ENCODE measurements at places on chromosomes 5 and 9.

GRCh38 chr5:147989239-147989638 lies 74.5 kb upstream of the SPINK5 start:
- DNase-seq: no peak

- DNase-seq: no peak
Observed at GRCh38 chr5:100799166-100799565, 103.9 kb downstream of the ST8SIA4 start.

- DNase-seq: no peak
Observed at GRCh38 chr5:167233507-167234220, 1057.8 kb upstream of the WWC1 start.

DNA sequence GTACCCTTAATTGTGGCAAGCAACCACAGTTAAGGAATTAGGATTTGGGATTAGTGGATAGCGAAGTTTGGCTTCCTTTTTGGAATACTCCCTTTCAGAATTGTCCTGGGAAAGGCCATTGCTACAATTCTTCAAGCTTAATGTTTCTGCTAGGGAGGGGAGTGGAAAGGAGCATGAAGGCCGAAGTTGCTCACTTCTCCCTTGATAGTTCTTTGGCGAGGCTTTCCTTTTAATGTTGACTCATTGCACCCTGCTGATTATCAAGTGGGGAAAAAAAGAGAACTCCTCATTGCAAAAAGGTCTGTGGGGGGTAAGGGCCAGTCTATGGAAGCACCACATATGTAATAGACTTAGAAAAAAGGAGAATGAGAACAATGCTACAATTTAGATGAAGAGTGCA lies 30.7 kb downstream of the GRIN3A start:
- DNase-seq: no peak

DNA sequence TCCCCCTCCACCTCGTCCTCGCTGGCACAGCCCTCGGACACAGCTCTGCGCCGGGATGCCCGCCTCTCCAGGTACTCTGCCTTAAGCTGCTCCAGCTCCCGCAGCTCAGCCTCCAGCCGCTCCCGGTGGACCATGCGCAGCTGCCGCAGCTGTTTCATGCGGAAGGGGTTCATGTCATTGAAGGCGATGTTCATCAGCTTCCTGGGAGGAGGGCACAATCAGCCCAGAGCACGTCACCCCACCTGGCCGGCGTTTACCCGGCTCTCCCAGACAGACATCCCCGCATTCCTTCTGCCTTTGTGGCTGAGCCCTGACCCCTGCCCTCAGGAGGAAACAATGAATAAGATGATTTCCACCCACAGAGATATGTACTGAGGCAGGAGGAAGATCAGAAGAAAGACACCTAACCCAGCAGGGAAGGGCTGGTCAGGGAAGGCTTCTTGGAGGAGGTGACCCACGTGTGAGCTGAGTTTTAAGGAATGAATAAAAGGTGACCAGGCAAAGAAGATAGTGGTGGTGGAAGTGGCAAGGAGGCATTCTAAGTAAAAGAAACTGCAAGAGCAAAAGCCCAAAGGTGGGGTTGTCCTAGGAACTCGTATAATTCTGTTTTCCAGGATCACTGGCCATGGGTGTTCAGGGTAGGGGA lies 7.1 kb upstream of the CORO2A start:
- DNase-seq: no peak

- DNase-seq: no peak
Observed at GRCh38 chr5:34656001-34656699, at the start of gene RAI14. Gene RAI14, plus strand, starts transcription at chr5:34656328. Its CDS starts 30,592 bp downstream, at chr5:34686920.

DNA sequence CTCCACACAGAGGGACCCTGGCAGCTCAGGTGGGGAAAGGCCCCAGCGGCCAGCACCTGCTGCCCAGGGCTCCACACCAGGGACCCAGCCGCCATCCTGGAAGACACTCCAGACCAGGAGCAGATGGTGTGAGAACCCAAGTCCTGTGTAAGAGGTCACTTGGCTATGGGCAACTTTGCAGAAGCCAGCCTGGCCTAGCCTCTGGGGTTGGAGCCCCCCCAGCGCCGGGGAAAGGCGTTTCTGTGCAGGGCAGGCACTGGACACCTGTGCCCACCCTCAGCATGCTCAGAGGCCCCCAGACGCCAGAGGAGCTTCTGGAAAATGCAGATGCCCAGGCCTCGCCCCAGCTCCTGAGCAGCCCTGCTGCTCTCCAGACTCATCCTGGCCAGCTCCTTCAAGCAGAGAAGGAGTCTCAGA lies 34.0 kb downstream of the RASGEF1C start:
- DNase-seq: no peak

DNA sequence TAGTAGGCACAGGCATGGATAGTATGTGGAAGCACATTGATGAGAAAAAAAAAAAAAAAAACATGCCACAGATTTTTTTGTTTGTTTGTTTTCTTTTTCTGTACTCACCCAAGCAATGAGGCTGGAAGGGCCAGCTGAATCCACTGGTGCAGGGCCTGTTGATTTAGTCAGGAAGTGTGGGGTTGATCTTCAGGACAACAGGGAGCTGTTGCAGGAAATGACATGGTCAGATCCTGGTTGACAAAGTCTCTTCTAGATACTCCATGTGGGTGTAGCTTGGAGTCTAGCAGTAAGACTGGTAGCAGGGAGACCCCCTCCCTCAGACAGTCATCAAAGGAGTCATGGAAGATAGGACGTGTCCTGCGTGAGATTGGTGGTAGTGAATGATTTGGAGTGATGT lies 191.8 kb downstream of the PAPPA start:
- no peak for DNase-seq

GRCh38 chr5:22496666-22497065 lies 356.5 kb downstream of the CDH12 start:
- no peak for DNase-seq

DNA sequence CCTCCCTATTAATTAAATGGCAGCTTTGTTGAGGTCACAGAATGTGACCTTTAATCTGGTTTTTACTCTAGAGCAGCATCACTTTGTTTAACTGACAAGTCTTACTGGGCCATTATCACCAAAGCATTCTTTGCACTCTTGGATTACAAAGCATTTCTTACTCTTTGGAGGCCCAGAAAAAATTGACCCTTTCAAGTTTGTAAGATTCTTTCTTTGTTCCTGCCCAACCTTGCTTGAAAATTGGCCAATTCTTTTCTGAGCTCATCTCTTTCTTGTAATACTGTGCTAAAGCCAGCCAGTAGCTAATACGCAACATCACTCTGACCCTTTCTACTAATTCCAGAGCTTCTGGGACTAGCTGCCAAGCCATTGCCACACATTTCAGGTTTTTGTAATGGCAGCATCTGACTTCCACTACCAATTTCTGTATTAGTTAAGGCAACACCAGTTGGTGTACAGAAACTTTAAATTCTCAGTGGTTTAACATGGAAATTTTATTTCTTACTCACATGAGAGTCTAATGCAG lies 131.6 kb downstream of the PRDM6 start:
- no peak for DNase-seq

- no peak for DNase-seq
Observed at GRCh38 chr5:73692166-73692640, 66.2 kb downstream of the ARHGEF28 start.

DNA sequence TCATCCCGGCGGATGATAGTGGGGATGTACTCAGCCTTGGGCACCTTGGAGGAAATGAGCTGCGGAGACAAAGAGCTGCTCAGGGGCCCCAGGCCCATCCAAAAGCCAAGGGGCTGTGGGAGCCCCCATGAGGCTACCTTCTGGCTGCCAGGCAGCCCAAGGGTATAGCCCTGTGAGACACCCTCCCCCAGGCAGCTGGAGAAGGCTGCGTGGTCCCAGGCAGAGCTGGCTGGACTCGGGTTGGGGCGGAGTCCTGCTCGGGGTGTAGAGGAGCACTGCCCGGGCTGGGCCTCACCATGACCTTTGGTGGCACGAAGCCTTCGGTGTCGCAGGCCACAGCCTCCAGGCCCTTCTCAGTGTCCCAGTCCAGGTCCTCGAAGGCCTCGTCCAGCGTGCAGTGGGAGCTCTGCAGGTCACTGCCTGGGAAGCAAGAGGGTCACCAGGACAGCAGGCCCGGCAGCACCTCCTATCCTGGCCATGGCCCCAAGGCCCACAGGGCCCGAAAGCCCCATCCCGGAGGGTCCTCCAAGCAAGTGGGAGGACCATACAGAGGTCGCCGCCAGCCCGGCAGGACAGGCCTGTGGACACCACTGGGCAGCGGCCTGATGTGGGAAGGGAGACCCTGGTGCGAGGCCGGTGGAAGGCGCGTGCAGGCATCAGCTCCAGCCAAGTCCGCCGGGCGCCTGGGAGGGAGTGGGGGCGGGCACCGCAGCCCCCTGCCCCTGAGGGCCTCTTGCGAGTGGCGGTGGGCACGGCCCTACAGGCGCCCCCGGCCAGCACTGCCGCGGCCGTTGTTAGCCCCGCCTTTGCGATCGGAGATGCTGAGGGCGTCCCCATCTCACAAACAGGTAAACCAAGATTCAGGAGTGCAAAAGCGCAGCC lies 6.1 kb downstream of the NSMF start:
- DNase-seq: no peak

DNA sequence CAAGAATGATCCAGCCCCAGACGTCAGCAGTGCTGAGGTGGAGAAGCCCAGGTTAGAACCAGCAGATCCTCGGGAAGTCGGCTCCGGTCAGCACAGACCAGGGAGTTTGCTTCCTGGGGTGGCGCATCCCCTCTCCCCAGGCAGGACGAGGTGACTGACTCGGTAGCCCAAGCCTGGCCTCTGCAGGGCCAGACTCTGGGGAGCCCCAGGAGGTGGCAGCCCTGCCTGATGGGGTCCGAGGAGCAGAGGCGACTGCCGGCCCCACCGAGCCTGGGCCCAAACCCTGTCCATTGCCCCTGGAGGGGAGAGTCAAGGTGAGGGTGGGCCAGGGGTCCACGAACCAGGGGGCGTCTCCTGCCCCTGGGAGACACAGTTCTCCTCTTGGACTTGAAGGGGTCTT lies 52.9 kb upstream of the SARDH start:
- DNase-seq: no peak

DNA sequence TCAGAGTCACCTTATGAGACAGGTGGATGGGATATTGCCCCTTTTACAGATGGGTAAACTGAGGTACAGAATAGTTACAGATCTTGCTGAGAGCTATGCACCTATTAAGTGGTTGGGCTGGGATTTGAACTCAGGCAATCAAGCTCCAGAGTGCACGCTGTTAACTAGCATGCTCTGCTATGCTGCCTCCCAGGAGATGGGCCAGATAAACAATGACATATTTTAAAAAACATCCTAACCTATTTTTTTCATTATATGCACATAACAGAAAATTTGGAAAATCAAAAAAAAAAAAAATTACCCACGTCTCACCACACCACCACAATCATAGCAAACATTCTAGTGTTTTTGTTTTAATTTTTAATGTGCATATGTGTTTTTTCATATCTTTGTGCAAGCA lies 123.4 kb upstream of the STC2 start:
- no peak for DNase-seq

- DNase-seq: no peak
Observed at GRCh38 chr9:8726692-8727091, 927.1 kb upstream of the DMAC1 start.
